Immature natural killer cell (primary cell): ENCODE measurements at places on chromosomes 11 and 22.

DNA sequence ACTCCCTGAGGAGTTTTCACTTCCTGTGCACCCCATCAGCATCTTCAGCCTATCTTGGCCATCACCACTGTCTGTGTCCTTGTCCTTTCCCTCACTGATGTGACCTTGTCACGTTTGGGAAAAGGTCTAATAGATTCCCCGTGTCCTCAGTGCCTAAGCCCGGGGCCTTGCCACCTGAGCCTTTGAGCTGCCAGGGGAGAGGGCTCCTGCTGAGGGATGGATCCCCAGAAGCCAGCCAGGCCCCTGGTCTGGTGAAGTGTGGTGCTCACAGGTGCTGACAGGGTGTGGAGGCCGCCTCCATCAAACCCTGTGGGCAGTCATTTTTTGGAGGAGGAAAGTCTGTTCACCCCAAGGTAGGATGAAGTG lies 47.2 kb downstream of the GAB4 start:
- peak overlapping the region; percentile 73 for H3K27ac ChIP-seq
- H3K4me3 ChIP-seq = no peak overlapping the region
- H3K4me1 ChIP-seq = peaks cover 12% of the 10 kb centered on the region
- H3K27me3 ChIP-seq = peaks cover 5% of the 10 kb centered on the region
- no peak for DNase-seq

GRCh38 chr22:39723463-39723862 lies 152.9 kb downstream of the CACNA1I start:
- peaks cover 10% of the 10 kb centered on the region for H3K4me1 ChIP-seq
- no peak overlapping the region for H3K27ac ChIP-seq
- no peaks in the 10 kb centered on the region for H3K36me3 ChIP-seq
- DNase-seq = no peak

- no peak overlapping the region for H3K27ac ChIP-seq
- no peak for DNase-seq
- H3K4me1 ChIP-seq = no peaks in the 10 kb centered on the region
- no peaks in the 10 kb centered on the region for H3K27me3 ChIP-seq
- no peak overlapping the region for H3K4me3 ChIP-seq
Measured at GRCh38 chr11:87908086-87908485, 267.2 kb downstream of the RAB38 start.

DNA sequence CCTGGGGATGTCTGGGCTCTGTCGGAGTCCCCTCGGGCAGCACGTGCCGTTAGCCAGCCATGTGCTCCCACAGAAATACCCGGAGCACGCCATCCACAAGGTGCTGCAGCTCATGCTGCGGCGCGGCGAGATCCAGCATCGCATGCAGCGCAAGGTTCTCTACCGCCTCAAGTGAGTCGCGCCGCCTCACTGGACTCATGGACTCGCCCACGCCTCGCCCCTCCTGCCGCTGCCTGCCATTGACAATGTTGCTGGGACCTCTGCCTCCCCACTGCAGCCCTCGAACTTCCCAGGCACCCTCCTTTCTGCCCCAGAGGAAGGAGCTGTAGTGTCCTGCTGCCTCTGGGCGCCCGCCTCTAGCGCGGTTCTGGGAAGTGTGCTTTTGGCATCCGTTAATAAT lies 24.1 kb downstream of the MCM5 start:
- H3K27ac ChIP-seq = no peak overlapping the region
- H3K4me1 ChIP-seq = peaks cover 2% of the 10 kb centered on the region
- DNase-seq = no peak
- no peaks in the 10 kb centered on the region for H3K27me3 ChIP-seq
- H3K36me3 ChIP-seq = peaks cover 46% of the 10 kb centered on the region

DNA sequence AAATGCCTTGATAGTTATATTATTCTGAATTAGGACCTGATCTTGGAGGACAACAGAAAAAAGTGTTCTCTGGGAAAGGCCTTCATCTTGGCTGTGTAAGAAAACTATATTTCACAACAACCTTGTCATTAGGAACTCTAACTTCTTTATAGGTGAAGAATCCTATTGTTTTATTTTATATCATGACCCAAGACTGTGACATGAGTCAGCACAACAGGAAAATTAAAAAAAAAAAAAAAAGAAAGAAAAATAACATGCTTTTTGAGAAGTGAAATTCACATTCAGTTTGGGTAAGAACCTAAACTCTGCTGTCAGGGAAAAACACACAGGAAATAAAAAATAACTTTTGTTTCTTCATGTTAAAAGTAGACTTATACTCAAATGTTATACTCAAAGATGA lies 11.7 kb upstream of the FOLR2 start:
- H3K36me3 ChIP-seq = peaks cover 8% of the 10 kb centered on the region
- H3K27me3 ChIP-seq = peaks cover 3% of the 10 kb centered on the region
- H3K4me3 ChIP-seq = no peak overlapping the region
- no peaks in the 10 kb centered on the region for H3K4me1 ChIP-seq
- DNase-seq = no peak

DNA sequence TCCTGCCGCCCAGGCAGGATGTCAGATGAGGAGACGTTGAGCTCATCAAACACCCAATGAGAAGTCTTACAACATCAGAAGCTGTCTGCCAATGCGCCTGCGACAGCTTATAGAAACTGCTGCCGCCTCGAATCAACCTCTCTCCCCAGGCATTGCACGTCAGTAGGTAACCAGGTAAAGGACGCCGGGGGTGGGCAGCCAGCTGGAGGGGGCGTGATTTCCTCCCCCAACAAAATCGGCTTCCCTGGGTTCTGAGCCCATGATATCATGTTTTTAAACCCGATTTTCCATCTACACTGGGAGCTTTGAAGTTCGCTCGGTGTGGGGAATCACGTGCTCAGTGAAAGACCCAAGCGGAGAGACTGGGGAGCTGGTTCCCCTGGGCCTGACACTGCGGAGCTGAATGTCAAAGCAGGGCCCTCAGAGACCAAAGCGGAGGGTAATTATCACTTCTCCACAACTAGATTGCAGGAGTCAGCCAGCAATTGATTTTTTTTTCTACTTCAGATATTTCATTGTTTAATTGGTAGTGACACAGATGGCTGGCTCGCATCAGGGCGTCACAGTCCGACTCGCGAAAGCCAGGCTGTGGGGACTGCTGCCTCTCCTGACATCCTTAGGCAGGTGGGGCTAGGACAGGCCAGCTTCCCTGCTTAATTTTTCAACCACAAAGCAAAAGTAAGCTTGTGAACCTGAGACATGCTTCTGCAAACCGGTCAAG lies 15.4 kb downstream of the FAM83F start:
- H3K36me3 ChIP-seq = peaks cover 4% of the 10 kb centered on the region
- peaks cover 19% of the 10 kb centered on the region for H3K4me1 ChIP-seq
- H3K27me3 ChIP-seq = peaks cover 8% of the 10 kb centered on the region

GRCh38 chr11:64767344-64768299 lies 7.8 kb upstream of the PYGM start:
- peaks cover 39% of the 10 kb centered on the region for H3K27me3 ChIP-seq
- DNase-seq = peak; percentile 81
- H3K4me3 ChIP-seq = peak overlapping the region; percentile 63
- peak overlapping the region; percentile 91 for H3K27ac ChIP-seq
- peaks cover 72% of the 10 kb centered on the region for H3K36me3 ChIP-seq
- peaks cover 93% of the 10 kb centered on the region for H3K4me1 ChIP-seq

DNA sequence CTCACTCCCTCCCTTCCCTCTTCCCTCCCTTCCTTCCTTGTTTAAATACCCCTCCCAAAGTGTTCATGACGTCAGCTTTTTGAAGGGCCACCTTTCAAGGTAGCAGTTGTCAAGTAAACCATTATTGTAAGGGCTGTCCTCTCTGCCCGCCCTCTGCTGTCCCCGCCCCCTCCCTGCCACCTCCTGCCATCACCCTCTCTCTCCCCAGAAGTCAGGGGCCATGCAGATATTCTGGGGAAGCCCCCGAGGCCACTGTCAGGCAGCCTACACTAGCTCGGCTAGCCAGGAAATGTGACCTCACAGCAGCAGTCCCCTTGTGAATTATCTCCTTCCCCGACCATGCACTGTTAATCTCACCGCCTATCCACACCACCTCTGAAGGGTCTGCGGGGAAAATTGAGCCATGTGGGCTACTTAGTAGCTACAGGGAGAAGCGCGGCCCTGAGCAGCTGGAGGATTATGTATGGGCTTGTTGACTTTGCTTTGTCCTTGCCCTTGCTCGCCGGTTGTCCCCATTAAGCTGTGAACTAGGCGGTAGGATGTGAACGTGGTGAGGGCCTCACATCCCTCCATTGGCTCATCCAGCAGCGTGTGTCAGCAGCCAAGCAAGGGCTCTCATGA lies 42.1 kb upstream of the ATXN10 start:
- H3K4me3 ChIP-seq = no peak overlapping the region
- no peaks in the 10 kb centered on the region for H3K36me3 ChIP-seq
- H3K27me3 ChIP-seq = peaks cover 21% of the 10 kb centered on the region

DNA sequence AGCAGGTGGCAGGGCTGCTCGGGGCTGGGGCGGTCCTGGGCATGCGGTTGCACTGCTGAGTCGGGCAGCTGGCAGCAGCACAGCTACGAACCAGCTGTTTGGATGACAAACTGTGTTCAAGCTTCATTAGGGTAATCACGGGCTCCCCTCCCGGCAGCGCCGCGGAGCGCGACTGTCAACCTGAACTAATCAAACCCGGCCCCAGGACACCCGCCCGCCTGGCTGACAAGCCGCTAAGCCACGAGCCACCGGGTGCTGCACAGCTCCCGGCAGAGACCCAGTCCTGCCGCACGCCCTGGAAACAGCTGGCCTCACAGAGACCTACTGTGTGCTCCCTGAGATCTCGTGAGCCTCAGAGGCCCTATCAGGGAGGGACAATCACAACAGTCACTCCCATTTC lies 60.6 kb upstream of the TCF20 start:
- H3K27me3 ChIP-seq = peaks cover 2% of the 10 kb centered on the region
- H3K36me3 ChIP-seq = no peaks in the 10 kb centered on the region
- H3K4me1 ChIP-seq = peaks cover 3% of the 10 kb centered on the region

DNA sequence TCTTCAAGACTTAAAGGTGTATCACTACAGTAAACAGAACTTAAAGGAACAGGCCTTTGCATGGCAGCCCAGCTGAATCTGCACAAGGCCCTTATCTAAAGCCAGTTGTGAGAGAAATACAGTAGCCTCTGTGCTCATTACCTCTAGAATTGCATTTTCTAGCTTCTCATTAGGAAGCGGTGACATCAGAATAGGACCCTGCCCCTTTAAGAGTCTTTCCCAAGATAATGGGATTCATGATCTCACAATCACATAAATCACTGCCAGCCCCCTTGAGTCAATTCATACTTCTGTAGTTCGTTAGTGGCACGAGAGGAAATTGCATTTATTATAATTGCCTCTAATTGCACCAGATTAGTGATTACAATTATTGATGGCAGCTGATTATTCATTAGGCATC lies 170.3 kb downstream of the NTM start:
- H3K27ac ChIP-seq = no peak overlapping the region
- H3K4me3 ChIP-seq = no peak overlapping the region
- no peak for DNase-seq
- no peaks in the 10 kb centered on the region for H3K4me1 ChIP-seq

- no peaks in the 10 kb centered on the region for H3K4me1 ChIP-seq
- no peak overlapping the region for H3K27ac ChIP-seq
- DNase-seq = no peak
- no peaks in the 10 kb centered on the region for H3K36me3 ChIP-seq
Measured at GRCh38 chr11:75055511-75055910, 41.2 kb downstream of the OR2AT4 start.

GRCh38 chr11:93100211-93100610 lies 97.6 kb downstream of the SLC36A4 start:
- no peak overlapping the region for H3K27ac ChIP-seq
- no peaks in the 10 kb centered on the region for H3K36me3 ChIP-seq
- DNase-seq = no peak
- no peaks in the 10 kb centered on the region for H3K4me1 ChIP-seq
- H3K27me3 ChIP-seq = peaks cover 2% of the 10 kb centered on the region
- H3K4me3 ChIP-seq = no peak overlapping the region

DNA sequence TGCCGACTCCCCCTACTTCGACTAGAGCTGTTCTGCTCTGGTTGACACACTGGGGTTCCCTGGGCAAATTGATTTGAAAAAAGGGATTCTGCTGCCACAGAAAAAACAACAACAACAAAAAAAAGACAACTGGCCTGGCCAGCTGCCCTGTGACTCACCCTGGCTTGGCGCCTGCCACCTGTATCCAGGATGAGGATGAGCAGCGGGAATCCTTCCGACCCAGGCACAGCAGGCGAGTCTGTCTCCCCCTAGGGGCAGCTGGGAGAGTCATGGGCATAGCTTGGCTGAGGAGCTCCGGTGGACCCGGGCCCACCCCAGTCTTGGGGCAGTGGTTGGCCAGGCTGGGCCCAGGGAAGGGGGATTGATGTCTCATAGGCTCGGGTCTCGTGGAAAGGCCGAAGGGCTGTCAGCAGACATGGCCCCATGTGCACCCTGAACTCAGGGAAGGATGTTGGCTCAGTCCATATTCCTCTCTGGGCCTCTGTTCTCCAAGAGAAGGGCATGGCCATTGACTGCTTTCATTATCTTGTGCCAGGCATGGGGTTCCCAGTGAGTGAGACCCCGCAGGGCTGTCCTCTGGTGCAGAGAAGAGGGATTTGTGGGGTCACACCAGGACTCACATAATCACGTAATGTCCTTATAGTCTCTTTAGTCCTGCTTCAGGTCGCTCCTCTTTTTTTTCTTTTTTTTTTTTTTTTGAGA lies 10.4 kb upstream of the SUN2 start:
- peaks cover 4% of the 10 kb centered on the region for H3K4me1 ChIP-seq
- H3K4me3 ChIP-seq = no peak overlapping the region

DNA sequence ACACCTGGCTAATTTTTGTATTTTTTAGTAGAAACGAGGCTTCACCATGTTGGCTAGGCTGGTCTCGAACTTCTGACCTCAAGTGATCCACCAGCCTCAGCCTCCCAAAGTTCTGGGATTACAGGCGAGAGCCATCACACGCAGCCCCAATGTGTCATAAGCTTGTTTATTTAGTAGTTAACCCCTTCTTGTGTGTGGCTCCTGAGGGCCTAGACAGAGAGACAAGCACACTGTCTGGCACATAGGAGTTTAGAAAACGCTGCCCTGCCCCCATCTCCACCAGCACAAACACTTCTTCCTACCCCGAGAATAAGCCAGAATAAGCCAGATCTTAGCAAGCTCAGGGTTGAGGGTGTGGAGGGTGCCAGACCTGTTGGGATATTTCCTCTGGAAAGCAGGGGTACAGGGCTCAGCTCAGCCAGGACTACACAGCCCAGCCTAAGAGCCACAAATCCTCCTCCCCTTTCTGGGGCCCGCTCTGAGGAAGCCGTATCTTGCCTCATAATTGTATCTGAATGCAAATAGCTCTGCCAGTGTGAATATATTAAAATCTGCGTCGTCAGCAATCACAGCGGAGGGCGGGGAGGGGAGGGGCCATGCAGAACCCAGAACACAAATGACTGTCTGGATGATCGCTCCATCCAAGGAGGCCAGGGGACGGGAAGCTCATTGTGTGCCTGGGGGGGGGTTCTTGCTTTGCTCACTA lies 247.3 kb downstream of the MN1 start:
- no peak for DNase-seq
- no peak overlapping the region for H3K27ac ChIP-seq
- H3K4me1 ChIP-seq = no peaks in the 10 kb centered on the region
- no peak overlapping the region for H3K4me3 ChIP-seq
- H3K27me3 ChIP-seq = peaks cover 11% of the 10 kb centered on the region
